Body of pancreas (tissue), 4 donors: ENCODE measurements at places on chromosomes 3 and 15.

DNA sequence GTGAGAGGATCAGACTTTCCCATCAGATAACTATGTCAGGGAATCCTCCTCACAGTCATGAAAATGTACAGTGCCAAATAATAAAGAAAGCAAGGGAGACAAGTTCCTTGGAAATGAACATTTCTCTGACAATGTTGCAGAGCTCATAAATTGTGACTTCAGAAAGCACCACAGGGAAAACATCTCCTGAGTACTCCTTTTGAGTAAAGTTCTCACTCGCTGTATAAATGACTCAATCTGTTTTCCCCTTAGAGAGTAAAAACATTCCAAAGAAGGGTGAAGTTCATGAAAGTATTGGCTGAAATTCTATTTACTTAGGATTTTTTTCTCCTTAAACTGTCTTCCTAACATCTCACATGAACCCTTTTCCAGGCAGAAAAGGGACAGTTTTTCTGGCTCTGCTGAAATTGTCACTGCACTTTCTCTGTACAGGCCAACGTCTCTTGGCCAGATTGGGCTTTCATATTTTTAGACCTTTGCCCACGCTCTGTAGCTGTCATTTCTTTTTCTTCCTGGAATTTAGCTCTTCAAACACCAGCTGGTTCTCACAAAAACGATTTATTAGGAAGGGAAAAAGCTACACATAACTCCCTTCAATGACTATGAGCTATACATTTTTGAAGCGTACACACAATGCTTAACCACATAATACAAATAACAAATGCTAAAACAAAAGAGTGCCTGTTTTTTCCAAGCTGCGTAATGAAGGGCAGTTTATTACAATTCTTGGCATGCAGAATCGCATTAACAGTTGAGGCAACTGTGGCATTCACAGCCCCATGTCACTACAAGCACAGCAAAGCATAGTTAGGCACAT lies 216.1 kb downstream of the ATP8B4 start:
- no peaks in the 10 kb centered on the region for H3K36me3 ChIP-seq
- no peaks in the 10 kb centered on the region for H3K27me3 ChIP-seq
- H3K27ac ChIP-seq: no peak overlapping the region
- DNase-seq: no peak

GRCh38 chr3:44939581-44940036 lies 36.4 kb downstream of the ZDHHC3 start:
- H3K27me3 ChIP-seq: no peaks in the 10 kb centered on the region
- no peak for DNase-seq
- peaks cover 12% of the 10 kb centered on the region for H3K36me3 ChIP-seq
- no peak overlapping the region for H3K4me3 ChIP-seq
- H3K4me1 ChIP-seq: no peaks in the 10 kb centered on the region
- H3K27ac ChIP-seq: no peak overlapping the region

GRCh38 chr3:12969486-12969885 lies 103.7 kb downstream of the IQSEC1 start:
- H3K4me3 ChIP-seq: no peak overlapping the region
- H3K4me1 ChIP-seq: peaks cover 33% of the 10 kb centered on the region
- H3K27me3 ChIP-seq: no peaks in the 10 kb centered on the region
- DNase-seq: no peak
- H3K36me3 ChIP-seq: no peaks in the 10 kb centered on the region

DNA sequence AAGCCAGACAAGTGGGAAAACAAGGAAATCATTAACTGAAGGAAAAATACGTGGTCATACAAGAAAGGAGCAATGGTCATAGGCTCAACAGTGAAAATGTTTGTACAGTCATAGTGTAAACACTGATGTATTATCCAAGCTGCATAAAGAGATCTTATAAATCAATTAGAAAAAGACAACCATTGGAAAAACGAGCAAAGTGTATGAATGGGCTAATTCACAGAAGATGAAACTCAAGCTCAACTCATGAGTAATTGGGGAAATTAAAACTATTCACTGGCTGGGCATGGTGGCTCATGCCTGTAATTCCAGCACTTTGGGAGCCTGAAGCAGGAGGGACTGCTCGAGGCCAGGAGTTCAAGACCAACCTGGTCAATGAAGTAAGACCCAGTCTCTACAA lies 6.4 kb upstream of the IGF2BP2 start:
- no peak overlapping the region for H3K4me3 ChIP-seq
- no peaks in the 10 kb centered on the region for H3K27me3 ChIP-seq
- DNase-seq: no peak
- no peaks in the 10 kb centered on the region for H3K36me3 ChIP-seq

GRCh38 chr3:153397794-153398193 lies 235.8 kb downstream of the RAP2B start:
- DNase-seq: no peak
- no peak overlapping the region for H3K4me3 ChIP-seq
- no peaks in the 10 kb centered on the region for H3K4me1 ChIP-seq
- H3K27ac ChIP-seq: no peak overlapping the region

GRCh38 chr3:127588806-127589577 lies 1.5 kb downstream of the TPRA1 start:
- peak overlapping the region; percentile 78 for H3K4me3 ChIP-seq
- no peak for DNase-seq
- peaks cover 55% of the 10 kb centered on the region for H3K4me1 ChIP-seq
